ENCODE measurements at places on chromosomes 2 and 18.
A peak's percentile ranks its signal among the peaks of the same experiment; 100 is the strongest.

DNA sequence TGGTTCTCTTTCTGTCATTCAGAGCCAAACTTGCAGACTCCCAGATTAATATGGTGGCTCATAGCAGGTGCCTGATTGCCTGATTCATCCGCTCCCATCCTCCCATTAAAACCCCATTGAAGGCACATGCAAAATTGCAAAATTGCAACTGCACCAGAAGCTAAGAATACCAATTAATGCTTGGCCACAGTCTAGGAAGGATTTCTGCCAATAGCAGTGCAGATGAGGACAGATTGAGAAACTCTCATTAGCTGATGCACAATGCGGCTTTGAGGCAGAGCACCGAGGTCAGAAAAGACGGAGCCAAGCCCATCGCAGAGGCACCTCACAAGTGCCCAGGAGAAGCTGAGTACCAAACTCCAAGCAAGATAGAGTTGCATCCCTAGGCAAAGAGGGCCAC is 172.8 kb downstream of the ARL4C start:
- DNase-seq: no peak

DNA sequence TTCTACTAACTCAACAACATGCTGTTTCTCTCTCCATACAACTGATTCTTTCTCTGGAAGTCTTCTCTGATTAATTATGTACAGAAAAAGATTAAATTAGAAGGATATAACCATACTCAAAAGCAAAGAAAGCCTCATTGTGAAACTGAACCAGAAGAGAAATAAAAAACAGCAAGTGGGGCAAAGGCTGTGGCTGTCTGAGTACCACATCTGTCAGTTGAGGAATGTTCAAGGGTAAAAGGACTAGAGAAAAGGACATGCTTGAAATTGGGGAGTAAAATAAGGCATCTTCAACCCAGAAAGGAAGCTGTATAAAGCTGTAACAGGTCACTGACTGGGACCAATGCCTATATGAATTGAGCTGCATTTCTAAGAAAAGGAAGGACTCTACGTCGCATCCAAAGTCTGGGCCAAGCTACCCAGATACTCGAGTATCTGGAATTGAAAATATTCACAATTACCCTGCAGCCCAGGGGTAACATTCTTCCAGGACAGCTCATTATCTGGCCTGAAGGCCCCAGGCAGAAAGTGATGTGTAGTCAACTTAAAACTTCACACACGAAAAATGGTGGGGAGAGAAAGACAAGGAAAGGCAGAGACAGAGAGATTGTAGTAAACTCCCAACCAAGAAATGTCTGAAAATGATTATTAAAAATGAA is 356.0 kb upstream of the GALNT5 start:
- no peak for DNase-seq

- no peak for DNase-seq
These were observed 161.0 kb downstream of the RAPGEF4 start for GRCh38 chr2:172896661-172897081.

GRCh38 chr2:50987616-50988313 is 44.2 kb downstream of the NRXN1 start:
- no peak for DNase-seq

DNA sequence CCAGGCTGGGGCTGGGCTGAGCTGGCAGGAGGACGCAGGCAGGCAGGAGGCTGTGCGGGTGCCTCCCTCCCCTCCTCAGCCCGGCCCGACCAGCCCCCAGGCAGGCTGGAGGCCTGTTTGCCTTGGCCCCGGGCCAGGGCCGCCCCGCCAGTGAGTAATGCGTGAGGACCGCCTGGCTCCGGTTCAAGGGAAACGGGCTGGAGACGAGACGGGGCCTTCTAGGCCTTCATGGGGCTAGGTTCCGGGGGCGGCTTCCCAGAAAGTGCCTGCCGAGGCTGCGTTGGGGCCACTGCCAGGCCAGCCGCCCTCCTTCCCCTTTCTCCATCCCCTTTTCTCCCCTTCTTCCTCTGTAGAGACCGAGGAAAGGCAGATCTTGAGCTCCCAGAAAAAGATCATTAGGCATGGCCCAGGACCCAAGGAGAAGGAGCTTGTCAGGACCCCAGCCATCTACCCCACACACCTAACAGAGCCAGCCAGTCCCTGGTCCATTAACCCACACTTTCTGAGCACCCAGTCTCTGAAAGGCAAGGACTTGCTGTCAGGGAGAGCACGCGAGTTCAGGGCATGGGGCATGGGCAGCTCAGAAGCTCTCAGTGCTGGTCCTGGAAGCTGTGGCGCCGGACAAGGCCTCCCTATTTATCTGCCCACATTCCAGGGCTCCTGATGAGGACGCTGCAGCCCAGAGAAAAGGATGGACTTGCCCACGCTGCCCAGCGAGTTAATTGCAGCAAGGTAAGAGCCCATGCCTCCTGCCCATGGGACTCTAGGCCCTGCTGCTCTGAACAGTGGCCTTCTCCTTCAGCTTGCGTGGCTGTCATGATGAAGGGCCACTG is 48.5 kb downstream of the SMAD7 start:
- peak; percentile 98 for DNase-seq

GRCh38 chr2:108591163-108591562 is 56.9 kb downstream of the LIMS1 start:
- no peak for DNase-seq

GRCh38 chr18:6509832-6510231 is 95.1 kb upstream of the L3MBTL4 start:
- no peak for DNase-seq

DNA sequence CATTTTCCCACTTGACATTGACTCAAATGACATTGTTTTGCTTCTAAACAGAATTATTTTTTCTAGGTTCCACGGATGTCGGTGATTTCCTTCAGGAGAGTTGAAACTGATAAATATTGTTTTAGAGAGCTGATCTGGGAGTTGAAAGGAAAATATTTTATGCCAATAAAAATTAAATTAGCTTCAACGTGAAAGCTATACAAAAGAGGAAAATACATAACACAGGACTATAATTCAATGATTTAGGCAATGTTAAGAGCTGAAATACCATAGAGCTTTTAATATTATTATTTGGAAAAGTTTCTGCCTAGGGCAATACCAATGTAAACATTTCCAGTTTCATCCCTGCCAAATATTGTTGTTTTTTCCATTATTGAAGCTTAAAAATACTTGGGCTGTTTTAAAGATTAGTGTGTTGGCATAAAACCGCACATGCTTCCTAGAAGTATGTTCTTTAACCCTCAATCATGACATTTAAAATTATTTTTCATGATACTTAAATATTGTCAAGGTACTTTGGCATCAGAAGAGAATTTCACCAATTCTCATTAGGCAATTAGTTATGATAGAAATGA is 18.6 kb upstream of the PDE1A start:
- DNase-seq: no peak

- DNase-seq: no peak
These were observed 156.2 kb upstream of the PIK3C3 start for GRCh38 chr18:41798879-41799278.
